Breast epithelium (tissue), 4 donors: ENCODE measurements at places on chromosomes 2 and 18. TPM values are rescaled to one million over a fixed set of nuclear protein-coding genes. Genes with fewer than 3 reads are reported as not detected.

Gene RESP18
- not detected for total RNA-seq

Gene CFAP65
- not detected for total RNA-seq

Gene ANKRD30BL
- total RNA-seq, result not detected

GRCh38 chr2:169131587-169132512 lies 62.5 kb downstream of the DHRS9 start:
- DNase-seq, result no peak

DNA sequence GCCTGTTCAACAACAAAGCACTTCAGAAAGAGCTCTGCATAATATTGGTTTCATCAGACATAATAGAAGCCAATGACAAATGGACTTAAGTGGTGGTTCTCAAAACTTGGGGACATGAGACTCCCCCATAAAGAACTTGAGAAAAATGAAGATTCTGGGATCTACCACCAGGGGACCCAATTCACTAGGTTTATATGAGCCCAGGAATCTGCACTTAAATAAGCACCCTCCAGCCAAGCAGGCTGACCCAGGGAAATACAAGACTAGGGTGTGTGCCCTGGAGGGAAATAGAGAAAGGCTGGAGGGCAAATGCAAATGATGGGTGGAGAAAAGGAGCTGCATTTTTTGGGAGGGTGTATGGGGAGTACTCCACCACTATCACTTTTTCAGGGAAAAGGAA lies 52.5 kb downstream of the SATB2 start:
- no peak for DNase-seq
